Putamen (tissue), 1 donor: ENCODE measurements at places on chromosomes 7 and 10.

DNA sequence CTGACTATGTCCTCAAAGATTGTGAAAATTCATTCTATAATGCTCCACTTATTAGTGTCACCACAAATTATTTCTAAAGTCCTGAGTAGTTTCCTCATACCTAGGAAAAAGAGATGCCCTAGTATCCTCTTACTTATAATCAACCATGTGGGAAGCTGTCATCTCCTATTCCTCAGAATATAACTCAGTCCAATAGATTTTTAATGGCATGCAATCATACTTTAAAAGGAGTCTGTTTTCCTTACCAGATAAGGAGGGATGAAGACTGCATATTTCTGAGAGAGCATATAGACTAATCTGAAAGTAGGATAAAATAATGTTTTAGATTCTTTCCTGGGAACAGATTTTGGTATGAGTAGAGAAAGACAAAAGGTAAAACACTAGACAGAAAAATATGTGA is 727.7 kb upstream of the GRM3 start:
- DNase-seq: no peak

- no peak for DNase-seq
Measured at GRCh38 chr7:108421720-108422331, 34.4 kb downstream of the NRCAM start.

DNA sequence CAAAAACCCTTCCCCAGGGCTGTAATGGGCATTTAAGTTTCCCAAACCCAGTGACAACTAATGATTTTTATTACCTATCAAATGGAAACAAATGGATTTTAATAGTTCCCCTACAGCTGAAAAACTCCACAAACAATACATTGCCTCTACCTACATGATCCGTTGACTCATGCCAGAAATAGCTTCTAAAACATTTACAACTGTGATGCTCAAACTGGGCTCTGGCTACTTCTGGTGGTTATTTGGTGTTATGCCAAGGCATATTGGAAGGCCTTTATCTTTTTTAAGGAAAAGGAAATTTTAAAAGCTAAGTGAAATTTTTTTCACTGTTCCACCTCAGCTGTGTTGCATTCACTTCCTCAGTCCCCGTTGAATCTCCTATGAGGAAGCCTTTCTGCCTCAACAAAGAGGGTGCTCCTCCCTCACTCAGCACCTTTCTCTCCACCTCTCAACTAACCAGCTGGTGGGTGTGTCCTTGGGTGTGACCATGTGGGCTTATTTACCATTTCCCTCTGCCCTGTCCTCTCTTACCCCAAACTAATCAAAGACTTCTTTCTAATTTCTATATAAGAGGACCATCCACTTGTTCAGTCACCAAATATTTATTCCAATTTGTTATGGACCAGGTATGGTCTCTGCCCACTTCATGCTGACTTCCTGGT is 82.9 kb downstream of the PRTFDC1 start:
- no peak for DNase-seq

DNA sequence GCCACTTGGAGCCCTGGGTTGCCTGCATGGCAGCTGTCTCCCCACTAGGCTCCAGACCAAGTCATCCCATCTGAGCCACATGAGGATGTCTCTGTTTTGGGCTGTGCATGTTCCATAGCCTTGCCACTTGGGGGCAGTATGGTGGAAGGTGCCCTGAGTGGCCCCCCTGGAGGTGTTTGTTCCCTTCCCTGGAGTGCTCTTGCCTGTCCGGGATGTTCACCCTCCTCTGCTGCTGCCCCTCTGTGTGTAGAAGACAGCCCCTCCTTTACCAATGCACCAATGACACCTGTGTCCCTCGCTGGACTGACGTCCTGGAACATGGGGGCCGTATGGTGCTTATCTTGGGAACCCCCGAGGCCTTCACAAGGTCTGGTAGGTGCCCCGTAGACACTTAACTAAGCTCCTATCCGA is 100.2 kb downstream of the ACTR3B start:
- DNase-seq: no peak

DNA sequence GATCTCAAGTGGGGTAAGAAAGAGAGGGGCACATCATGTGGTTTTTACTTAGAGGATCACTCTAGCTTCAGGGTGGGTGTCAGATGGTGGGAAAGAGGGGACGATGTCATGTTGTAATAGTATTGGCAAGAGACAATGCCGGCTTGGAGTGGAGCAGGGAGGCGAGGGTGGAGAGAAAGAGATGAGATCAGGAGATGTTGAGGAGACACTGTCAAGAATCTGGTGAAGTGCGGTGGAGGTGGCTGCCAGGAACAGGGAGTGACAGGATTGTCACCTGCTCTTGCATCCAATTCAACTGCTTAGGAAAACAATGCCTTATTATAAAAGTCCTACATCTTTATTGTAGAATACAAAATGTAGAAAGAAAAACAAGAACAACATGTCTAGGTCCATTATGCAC is 63.0 kb upstream of the MKI67 start:
- no peak for DNase-seq
